ENCODE measurements at places on chromosomes 13 and 19.

- no peak for DNase-seq
Measured at GRCh38 chr13:65834897-65835296, 1395.2 kb downstream of the PCDH9 start.

DNA sequence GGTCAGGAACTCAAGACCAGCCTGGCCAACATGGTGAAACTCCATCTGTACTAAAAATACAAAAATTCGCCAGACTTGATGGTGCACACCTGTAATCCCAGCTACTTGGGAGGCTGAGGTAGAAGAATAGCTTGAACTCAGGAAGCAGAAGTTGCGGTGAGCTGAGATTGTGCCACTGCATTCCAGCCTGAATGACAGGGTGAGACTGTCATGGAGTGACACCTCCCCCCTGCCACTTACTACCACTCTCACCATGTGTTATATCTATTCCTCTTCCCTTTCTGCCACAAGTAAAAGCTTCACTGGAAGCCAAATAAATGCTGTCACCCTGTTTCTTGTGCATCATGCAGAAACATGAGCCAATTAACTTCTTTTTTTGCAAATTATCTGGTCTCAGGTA, 10.6 kb upstream of the CEACAM4 start:
- DNase-seq: no peak

GRCh38 chr13:43516401-43516833, 270.4 kb downstream of the ENOX1 start:
- peak; percentile 95 for DNase-seq

GRCh38 chr13:93227878-93228642, 1.5 kb downstream of the GPC6 start:
- DNase-seq: no peak

DNA sequence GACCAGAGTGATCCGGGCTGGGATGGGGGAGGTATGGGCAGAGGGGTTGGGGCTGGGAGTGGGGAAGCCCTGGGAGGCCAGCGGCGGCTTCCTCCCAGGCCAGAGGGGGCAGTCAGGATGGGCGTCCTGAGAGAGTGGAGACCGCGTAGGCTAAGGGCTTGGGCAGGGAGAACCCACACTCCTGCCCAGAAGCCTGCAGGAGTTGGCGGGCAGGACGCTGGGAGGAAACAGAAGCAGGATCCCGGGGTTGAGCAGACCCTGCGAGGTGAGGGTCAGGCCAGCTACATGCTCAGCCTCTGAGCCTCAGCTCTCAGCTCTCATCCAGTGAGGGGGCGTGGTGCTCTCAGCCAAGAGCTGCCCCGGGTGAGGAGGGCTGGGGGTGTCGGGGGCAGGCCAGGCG, 7.8 kb upstream of the SCN1B start:
- no peak for DNase-seq

- DNase-seq: no peak
Measured at GRCh38 chr13:110301606-110302553, 5.1 kb downstream of the COL4A1 start.

DNA sequence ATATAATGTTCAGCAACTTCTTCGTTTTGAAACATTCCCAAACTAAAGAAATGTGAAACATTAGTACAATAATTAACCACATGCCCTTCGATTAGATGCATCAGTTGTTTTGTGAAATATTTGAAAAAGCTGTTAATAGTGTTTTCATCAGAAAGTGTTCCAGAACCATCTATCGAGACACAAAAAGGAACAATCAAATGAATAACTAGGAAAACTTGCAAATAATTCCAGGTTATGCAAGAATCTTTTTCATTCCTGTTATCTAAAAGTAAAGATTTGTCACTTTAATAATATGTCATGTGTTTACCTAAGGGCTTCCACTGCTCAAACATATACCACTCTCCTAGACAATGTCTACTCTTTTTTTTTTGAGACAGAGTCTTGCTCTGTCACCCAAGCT, 904.2 kb upstream of the MIR17HG start:
- no peak for DNase-seq

- DNase-seq: no peak
Measured at GRCh38 chr13:50989476-50989875, 79.9 kb downstream of the RNASEH2B start.

DNA sequence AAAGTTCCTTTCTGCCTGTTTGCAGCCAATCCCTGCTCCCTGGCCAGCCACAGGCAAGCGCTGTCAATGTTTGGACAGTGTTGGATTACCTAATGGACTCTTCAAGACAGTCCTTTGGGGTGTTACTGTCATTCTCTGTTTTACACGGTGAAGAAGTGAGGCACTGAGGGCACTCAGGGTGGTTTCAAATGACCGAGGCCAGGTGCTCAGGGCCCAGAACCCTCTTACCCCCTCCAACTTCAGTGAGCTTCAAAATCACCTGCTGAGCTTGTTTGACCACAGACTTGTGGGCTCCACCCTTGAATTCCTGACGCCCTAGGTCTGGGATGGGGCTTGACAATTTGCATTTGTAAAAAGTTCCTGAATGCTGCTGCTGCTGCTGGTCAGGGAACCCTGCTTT, 97.9 kb downstream of the GGACT start:
- DNase-seq: no peak

DNA sequence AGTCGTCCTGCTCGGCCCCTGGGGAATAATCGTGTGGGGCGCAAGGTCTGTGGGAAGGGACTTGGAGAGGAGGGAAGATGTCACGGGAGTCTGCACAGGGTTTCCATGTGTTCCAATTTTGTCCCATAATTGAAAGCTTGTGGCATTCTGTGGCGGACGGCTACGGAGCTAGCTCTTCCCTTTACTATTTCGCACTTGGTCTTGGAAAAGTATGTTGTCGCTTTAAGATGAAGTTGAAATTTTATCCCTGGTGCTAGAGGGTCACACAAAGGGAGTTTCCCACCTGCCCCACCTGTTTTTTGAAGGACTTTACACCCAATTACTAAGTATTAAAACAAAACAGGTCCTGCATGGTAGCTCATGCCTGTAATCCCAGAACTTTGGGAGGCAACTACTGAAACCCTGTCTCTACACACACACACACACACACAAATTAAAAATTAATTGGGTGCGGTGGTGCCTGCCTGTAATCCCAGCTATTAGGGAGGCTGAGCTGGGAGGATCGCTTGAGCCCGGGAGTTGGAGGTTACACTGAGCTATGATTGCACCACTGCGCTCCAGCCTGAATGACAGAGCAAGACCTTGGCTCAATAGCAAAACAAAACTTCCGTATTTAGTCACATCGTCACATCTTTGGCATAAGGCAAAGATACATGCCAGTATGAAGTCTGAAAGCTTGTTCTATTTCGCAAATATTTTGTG, 967 bp upstream of the TPT1 start:
- DNase-seq: no peak

DNA sequence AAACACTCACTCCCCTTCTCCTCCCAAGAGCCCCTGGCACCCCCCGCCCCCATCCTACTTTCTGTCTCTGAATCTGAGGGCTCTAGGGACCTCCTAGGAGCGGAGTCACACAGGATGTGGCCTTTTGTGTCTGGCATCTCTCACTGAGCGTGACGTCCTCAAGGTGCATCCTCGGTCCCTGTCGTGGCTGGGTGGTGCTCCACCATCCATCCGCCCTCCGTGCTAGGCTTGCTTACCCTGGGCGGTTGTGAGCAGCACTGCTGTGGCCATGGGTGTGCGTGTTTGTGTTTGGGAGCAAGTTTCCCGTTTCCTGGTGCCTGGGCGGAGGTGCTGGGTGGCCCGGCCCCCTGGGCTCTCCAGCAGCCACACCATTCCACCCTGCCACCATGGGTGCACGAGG, 12.2 kb downstream of the PLEKHJ1 start:
- no peak for DNase-seq

- no peak for DNase-seq
Measured at GRCh38 chr19:33063356-33063752, 1.3 kb downstream of the RHPN2 start.

GRCh38 chr13:84479656-84480055, 597.4 kb upstream of the SLITRK1 start:
- no peak for DNase-seq

DNA sequence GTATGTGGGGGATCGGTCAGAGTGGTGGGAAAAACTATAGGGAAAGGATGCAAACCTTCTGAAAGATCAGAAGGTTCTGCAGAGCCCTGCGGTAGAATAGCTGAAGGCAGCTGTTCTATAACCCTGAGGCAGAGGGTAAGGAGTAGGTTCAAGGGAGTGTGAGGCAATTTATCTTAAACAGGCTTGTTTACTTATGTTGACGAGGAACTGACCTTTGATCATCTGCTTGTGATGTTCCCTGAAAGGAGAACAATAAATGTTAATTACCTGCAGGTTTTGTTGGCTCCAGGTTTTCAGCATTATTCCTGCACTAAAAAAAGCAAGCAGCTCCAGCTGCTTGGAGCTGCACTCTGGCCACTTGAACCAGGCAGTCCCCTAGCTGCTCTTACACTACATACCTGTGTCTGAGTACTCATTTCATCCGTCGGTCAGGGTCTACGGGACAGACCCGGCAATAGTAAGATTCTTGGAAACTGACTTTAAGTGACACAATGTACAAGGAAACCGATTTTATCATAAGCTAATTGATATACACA, 202.1 kb downstream of the TBC1D4 start:
- DNase-seq: no peak

DNA sequence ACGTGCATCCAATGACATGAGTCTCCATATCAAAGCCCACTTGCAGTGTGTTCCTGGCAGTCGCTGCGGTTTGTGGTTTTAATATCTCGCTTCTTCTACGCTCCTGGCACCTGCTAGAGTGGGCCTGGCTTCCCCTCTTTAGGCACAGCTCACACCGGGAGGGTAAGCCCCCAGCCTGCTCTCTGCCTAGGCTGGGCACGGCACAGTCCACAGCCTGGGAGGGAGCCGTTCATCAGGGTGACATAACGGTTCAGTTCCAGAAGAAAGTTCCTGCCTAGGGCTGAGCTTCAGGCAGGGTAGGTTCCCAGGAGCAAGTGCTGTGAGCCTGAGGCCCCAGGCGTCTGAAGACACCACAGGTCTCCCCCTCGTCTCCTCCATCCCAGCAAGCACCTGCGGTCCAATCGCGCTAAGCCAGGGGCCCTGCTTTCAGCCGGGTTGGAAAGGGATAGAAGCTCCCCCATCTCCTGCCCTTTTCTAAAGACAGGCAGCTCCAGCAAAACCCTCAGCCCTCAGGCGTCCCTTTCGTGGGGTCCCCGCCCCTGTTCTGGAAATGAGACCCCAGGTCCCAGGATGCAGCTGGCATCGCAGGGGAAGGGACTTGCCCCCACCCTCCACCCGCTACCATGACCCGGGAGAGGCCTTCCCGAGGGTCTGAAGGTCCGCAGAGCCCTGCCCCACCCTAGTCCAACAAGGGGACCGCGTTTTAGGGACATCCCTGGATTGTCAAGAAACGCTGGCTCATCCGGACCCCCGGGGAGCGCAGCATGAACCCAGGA, 121.6 kb upstream of the ZNF507 start:
- no peak for DNase-seq

GRCh38 chr19:13887018-13887436, 10.1 kb downstream of the NANOS3 start:
- DNase-seq: no peak

DNA sequence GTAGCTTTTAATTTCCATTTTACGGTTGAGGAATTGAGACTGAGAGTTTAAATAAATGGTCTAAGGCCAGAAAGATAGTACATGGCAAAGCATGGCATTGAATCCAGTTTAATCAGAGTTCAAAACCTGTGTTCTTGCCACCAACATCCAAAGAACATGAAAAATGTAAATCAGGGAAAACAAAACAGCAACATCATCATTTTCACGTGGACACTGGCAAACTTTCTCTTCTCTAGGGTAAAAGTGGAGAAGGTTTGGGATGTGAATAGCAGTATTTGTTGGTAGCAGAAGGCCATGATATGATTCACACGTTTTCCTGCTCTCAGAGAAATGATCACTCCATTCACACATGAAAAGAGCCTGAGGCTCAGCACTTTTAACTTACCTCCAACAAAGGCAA, 357.7 kb downstream of the UQCRFS1 start:
- no peak for DNase-seq

GRCh38 chr19:27679399-27679798, 1533.6 kb downstream of the UQCRFS1 start:
- DNase-seq: peak; percentile 61

- peak; percentile 65 for DNase-seq
Measured at GRCh38 chr13:110271313-110271712, 35.6 kb downstream of the COL4A1 start.

- no peak for DNase-seq
Measured at GRCh38 chr13:33677215-33677614, 140.7 kb upstream of the RFC3 start.

- no peak for DNase-seq
Measured at GRCh38 chr13:40126306-40127085, 471.0 kb downstream of the COG6 start.

GRCh38 chr19:7294558-7295212, 471 bp upstream of the INSR start:
- no peak for DNase-seq

DNA sequence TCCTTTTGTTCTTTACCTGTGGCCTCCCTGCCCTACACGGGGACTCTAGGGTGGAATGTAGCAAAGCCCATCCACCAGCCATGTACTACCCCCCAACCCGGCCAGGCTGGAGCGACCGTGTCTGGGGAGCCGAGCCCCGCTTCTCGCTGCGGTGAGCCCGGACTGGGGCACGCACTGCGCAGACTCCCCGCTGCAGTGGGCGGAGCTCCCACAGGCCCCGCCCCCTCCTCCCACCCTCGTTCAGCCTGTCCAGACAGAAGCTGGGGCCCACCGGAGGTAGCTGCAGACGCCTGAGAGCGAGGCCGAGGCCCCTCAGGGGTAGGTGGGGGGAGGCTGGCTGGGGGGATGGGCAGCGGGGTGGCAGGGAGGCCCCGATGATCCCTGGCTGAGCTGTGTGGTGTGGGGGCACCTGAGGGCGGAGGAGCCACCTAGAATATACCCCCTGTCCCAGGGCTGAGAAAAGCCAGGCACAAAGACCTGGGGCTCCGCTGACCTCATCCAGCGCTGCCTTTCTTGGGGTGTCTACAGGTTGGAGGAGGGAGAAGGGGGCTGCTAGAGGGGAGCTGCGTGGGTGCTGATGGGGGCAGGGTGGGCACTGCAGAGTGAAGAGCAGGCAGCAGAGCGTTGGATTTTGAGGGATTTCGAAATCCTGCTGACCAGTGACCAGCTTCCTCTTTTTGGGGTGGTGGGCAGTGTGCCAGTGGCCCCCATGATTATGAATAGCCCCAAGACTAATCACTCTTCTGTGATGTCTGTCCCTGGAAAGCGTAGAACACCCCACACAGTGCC, 17.3 kb downstream of the PLD3 start:
- no peak for DNase-seq

Measured in vagina (tissue), 2 donors.